ENCODE measurements at places on chromosomes 7 and 10.

- no peak for DNase-seq
Observed at GRCh38 chr7:12226756-12227155, 15.7 kb downstream of the TMEM106B start.

GRCh38 chr7:69338144-69338543 is 260.1 kb upstream of the AUTS2 start:
- no peak for DNase-seq

DNA sequence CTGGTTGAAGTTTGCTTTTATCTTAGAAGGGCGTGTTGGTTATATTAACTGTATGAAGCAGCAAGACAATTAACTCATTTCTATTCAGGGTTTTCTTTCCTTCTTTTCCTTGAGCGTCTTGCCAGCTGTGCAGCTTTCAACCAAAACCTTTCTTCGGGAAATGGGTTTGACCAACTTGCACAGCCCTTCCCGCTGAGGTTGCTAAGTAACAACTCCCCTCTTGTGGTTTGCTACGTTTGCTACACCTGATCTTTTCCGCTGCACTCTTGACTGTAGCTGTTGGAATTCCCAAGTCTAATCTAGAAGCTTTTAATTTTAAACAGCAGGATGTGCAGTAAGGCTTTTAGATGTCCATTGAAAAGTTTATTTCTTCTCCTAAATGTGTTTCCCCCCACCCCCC is 116.9 kb downstream of the CDCA7L start:
- DNase-seq = no peak

- no peak for DNase-seq
Observed at GRCh38 chr10:20492447-20492846, 404.7 kb downstream of the NEBL start.

GRCh38 chr7:100966542-100967291 is 2.6 kb upstream of the MUC12 start:
- DNase-seq = no peak

- DNase-seq = no peak
Observed at GRCh38 chr10:87575851-87576250, 71.2 kb downstream of the MINPP1 start.

- DNase-seq = no peak
Observed at GRCh38 chr7:139618482-139619366, 95.2 kb downstream of the CLEC2L start.

DNA sequence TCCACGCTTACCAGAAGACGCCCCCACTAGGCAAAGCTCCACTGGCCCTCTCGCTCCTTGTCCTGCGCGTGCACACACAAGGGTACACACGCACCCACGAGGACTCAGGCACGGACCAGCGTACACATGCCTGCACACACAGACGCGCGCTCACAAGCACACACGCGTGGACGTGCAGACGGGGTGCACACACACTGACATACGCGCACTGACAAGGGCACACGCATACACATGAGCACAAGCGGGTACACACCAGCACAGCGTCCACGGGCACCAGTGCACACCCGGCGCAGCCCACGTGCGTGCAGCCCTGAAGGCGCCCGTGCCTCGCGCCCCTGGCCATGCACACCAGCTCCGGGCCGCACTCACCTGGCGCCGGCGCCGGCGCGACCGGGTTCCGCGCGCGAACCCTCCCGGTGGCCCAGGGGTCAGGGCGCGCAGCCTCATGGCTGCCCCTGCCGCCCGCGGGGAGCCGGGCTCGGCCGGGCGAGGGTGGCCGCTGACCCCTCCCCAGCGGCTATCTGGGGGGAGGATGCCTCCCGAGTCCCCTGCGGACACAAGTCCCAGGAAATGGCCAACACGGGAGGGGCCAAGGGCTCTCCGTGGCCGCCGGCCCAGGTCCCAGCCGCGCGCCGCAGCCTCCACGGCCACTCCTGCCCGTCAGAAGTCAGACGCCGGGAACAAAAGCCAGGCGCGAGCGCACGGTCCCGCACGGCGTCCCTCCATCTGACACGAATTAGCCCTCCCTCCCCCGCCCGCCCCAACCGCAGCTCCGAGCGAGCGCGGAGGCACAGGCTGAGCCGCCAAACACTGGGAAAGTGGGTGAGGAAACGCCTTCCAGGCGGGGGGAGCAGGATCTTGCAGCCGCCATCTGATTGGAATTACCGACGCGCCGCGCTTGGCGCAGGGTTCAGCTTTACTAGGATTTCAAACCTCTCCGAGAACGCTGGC is 45.0 kb downstream of the TNS3 start:
- no peak for DNase-seq

GRCh38 chr10:33617381-33618080 is 283.1 kb upstream of the NRP1 start:
- DNase-seq = no peak

DNA sequence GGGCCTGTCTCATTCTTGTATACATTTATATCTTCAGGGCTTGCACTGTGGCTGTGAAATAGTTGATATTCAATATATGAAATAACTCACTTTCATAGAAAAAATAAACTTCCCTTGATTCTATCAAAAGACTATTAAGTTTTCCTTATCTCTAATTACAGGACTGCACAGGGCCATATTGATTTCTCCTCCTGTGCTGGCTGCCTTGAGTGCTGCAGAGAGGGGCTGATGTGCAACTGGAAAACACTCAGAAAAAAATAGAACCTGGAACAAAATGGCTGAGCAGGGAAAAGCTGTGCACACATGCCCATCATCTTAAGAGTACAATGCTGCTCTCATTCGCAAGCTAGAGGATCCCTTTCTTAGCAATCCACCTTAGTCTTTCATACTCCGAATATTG is 5.9 kb upstream of the HDAC9 start:
- DNase-seq = no peak

DNA sequence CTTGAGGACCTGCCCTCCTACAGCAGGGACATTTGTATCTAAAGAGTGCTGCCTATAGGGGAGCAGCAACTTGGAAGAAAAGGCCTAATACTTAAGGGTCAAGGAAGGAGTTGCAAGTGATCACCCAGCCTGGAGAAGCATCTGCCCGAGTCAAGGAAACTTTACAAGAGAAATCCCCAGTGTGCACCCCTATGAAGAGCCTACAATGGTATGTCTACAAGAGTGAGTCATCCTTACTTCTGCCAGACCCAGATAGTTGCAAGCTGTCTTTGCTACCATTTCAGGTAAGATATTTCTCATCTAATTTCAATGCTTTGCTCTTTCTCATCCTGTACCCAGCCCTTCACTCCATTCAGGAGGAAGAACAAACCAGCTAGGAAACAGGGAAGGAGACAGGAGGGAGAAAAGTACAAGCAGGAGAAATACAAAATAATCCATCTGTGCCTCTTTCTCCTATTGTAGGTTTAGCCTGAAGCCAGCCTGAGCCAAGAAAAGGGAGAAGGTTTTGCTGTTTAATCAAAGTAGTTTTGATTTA is 34.4 kb upstream of the AGR3 start:
- no peak for DNase-seq

DNA sequence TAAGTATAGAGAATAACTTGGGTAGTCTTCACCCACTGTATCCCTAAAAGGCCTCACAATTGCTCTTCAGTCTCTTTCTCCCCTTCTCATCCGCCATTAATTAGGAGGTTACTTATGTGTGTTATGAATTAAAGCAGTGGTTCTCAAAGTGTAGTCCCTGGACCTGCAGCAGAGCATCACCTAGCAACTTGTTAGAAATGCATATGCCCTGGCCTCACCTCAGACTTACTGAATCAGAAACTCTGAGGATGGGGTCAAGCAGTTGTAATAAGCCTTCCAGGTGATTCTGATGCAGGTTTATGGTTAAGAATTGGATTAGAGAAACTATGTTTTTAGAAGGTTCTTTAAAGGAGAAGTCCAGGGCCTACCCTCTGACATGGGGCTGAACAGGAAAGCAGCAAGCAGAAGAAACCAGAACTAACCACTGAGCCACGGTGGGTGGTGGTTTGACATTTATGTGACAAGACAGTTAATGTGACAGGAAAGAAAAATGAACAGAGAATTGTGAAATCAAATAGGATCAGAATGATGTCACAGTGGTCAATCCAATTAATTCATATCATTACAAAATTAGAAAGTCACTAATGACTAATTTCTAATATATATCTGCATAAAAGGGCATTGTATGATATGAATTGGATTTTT is 37.6 kb downstream of the ENTPD1 start:
- DNase-seq = no peak

GRCh38 chr10:50431133-50431532 is 179.8 kb upstream of the ASAH2 start:
- no peak for DNase-seq

DNA sequence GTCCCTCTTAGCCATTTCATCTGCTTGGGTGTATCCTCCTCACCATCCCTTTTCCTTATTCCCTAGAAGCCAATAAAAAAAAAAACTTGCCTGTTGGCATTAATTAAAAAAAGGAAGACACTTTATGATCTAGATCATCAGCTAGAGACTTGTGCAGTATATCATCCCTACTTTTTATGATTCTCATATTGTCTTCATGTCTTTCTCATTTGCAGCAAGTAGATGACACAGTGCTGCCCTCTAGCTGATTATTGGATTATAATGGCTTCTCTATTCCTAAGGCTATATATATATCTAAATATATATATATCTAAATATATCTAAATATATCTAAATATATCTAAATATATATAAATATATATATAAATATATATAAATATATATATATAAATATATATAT is 272.4 kb upstream of the LRGUK start:
- DNase-seq = no peak

GRCh38 chr10:126519185-126519584 is 130.9 kb upstream of the ADAM12 start:
- no peak for DNase-seq

GRCh38 chr10:78974617-78975317 is 94.0 kb upstream of the ZMIZ1 start:
- DNase-seq = peak; percentile 58

DNA sequence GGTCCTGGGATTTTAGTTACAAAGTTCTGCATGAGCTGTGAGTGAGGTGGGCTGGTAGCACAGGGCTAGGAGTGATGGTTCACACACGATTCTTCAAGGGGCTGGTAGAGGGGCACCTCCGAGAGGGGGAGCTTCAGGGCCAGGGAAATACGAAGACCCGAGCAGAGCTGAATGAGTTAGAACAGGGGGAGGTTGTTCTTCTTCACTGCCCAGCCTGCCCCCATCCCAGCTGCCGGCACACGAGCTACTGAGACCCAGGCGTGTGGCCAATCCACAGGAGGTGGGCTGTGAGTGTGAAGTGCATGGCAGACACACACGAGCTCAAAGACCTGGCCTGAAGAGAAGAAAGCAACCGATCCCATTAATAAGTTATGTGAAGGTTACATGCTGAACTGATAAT is 256.2 kb upstream of the ZNF32 start:
- no peak for DNase-seq

DNA sequence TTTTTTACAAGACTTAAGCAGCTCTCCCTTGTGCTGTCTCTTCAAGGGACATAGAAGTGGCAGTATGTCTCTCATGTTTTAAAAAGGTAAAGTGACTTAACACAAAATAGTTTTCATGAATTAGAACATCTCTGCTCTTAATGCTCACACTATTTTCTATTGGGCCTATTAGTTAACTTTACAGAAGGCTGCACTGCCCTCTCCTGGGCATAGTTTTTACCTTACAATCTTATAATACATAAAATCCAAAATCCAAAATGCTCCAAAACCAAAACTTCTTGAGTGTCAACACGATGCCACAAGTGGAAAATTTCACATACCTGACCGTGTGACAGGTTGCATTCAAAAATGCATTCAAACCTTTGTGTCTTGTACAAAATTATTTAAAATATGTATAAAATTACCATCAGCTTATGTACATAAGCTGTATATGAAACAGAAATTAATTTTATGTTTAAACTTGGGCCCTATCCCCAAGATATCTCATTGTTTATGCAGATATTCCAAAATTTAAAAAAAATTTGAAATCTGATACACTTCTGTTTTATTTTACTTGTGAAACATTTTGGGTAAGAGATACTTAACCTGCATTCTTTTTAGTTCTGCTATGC is 25.8 kb downstream of the TES start:
- DNase-seq = no peak

DNA sequence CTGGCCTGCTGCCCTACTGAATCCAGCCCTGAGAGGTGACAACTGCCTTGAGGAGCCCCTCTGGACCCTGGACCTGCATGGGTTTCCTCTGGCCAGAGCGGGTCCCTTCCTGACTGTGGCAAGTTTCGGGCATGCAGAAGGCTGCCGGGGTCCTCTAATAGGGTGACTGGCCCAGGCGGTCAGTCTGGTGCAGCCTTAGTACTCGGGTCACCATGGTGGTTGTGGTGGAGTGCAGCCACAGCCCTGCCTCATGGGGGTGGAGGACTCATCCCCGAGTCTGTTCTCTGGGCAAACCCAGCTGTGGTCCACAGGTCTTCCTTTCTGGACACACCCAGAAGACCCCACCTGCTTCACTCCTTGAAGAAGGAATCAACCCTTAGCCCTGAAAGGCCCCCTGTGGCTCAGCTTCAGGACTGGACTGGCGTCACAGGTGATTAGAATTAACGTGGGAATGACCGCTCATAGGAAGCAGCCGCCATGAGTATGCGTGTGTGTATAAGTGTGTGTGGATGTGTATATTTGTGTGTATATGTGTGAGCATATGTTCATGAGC is 28.7 kb downstream of the RAMP3 start:
- no peak for DNase-seq

GRCh38 chr10:123394382-123394781 is 240.2 kb downstream of the BUB3 start:
- no peak for DNase-seq

DNA sequence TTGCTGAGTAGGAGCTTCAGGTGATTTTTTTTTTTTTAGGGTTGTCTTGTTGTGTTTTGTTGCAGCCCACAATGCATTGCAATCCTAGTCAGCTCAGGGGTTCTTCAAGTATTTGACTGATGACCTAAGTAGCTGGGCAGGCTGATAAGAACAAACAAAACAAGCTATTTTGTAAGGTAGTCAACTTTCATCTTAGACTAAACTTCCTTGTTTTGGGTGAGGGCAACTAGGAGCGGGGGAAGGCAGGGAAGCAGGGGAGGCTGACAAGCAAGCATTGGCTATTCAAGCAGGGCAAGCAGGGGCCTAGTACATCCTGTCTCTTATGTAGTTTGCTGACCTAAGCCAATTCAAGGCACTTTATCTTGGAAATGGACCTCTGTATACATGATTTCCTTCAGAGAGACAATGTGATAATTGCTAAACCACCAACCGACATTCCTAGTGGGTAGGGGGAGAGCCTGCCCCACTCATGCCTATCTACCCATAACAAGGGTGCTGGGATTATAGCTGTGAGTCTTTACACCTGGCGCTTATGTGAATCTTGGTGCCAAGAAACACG is 163.3 kb upstream of the PRKCQ start:
- no peak for DNase-seq

DNA sequence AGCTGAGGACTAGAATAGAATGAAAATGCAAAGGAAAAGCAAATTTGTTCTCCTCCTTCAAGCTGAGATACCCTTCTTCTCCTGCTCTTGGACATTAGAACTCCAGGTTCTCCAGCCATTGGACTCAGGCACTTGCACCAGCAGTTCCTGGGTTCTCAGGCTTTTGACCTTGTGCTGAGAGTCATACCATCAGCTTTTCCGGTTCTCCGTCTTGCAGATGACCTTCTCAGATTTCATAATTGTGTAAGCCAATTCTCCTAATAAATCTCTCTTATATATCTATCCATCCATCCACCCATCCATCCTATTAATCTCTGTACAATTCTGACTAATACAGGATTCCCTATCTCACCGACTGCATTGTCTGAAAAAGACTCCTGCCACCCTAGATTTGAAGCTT is 108.3 kb downstream of the AHR start:
- no peak for DNase-seq

All from SW 1271 (cell line).